RCC 7860 (cell line): ENCODE measurements at places on chromosomes 13 and 19.

DNA sequence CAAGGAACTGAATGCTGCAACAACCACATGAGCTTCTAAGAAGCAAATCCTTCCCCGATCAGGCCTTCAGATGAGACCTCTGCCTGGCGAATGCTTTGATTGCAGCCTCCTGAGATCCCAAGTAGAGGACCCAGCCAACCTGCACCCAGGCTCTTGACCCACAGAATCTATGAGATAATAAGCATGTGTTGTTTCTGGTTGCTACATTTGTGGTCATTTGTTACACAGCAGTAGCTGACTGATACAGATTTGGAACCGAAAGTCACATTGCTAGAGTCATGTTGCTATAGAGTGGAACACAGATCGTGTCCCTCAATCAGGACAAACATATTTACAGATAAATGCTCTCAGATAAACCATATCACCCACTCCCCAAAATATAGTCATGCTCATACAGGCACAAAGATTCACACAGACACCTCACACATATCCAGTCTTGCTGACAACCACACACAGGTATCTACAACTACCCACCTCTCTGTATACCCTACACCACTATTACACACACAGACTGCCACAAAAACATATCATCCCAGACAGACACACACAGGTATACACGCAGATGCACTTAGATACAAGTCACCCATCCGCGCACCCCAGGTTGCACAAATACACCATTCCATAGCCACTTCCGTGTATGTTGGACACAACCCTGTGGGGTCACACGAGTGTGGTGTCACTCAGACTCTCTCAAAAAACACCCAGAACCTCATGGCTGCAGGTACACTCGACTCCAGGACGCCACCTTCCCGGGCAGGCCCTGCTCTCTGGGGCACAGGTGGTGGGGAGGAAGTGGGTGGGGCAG lies 5.5 kb downstream of the DIRAS1 start:
- no peak for DNase-seq

GRCh38 chr19:49344505-49345423 lies 9.6 kb downstream of the CD37 start:
- no peak for DNase-seq

DNA sequence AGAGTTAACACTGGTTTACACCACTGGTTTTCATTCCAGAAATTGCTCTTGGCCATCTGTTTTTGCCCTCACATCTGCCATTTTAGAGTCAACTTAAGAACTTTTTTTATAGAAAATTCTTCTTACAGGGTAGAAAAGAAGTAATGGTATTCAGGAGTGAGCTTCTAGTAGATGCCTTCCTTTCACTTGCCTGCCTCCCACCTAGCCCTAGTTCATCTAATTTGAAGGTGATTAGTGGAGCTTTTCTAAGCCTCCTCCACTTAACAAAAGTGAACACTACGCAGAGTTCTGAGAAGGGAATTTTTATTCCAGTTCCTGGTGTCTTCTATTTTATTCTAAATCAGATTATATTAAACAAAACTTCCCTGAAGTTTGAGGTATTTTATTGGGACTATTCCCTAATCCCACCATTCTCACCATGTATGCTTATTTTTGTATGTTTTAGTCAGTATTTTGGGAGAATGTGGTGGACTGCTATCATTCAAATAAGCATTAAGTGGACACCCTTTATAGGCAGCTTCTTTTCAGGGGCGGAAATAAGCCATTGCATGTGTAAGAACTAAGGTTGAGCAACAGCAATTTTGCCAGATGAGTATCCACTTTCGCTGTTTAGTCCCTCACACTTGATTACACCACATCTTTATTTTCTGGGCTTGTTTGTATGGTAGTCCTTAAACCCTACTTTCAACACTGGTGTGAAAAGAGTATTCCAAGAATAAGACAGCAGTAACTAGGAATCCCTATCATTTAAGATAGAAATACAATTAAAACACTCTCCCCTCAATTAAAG lies 156.9 kb downstream of the ENOX1 start:
- no peak for DNase-seq

DNA sequence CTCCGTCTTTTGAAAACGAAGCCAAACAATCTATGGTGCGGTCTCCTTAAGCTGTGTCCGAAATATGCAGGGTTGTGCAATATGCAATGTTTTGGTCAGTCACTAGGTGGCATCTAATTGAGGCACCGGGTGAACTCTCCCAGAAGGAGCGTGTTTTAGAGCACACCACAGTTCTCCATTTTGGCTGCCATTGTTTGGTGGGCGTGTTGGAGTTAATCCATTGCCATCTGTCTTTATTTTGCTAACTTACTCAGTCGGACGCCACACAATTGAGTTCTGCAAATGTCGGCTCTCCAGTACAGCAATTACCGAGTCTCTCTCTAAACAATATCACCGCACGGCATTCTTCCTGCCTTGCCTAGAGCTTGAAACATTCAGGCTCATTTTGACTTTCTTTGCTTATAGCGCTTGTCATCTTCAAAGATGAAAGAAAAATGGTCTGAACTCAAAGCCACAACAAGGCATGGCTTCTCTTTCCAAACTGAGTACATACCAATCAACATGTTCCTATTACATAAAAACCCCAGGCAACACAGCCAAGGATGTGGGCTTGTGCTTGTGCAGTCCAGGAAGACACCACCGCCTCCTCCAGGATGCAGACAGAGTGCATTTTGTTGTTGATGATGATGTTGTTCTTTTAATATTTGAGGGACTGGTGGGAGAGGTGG lies 182.0 kb upstream of the SERP2 start:
- no peak for DNase-seq

- no peak for DNase-seq
Measured at GRCh38 chr13:91245288-91245687, 102.2 kb upstream of the MIR17HG start.

DNA sequence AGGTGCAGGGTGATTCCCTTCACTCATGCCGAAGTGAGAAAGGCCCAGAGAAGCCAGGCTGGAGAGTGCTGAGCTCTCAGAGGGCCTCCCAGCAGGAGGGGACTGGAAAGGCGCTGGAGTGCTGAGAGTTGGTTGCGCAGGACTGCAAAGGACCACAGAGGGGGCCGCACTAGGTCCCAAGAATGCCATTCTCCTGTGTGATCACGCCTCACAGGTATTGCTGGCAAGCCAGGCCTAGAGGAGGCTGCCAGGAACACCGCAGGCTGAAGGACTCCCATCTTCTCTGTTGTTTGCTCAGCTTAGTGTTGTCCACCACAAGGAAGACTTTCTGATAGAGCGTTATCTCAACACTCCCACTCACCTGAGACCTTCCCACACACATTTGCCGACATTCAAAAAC lies 165.0 kb downstream of the FGF14 start:
- DNase-seq, result no peak
